Stimulated activated CD4-positive, alpha-beta T cell treated with anti-CD3 and anti-CD28 coated beads, Interleukin-15, amount 100 ng/mL, for 24 hours (primary cell): ENCODE measurements at places on chromosomes 13 and 19.

DNA sequence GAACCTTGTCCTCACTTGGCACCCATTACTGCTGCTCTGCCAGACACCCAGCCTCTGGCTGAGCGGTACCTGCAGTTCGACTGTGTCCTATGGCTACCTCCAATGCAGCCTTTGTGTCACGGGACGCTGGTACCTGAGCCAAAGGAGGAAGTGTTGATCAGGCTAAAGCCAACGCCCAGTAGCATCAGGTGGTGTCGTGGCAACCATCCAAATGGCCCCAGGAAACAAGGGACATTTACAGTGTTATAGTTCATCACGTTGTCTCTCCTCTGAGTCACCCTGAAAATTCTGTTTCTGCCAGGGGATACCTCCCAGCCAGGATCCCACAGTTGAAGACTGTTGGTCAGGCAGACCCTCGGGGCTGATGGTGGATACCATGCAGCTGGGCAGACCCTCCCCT lies 10.1 kb downstream of the RHPN2 start:
- DNase-seq = no peak

DNA sequence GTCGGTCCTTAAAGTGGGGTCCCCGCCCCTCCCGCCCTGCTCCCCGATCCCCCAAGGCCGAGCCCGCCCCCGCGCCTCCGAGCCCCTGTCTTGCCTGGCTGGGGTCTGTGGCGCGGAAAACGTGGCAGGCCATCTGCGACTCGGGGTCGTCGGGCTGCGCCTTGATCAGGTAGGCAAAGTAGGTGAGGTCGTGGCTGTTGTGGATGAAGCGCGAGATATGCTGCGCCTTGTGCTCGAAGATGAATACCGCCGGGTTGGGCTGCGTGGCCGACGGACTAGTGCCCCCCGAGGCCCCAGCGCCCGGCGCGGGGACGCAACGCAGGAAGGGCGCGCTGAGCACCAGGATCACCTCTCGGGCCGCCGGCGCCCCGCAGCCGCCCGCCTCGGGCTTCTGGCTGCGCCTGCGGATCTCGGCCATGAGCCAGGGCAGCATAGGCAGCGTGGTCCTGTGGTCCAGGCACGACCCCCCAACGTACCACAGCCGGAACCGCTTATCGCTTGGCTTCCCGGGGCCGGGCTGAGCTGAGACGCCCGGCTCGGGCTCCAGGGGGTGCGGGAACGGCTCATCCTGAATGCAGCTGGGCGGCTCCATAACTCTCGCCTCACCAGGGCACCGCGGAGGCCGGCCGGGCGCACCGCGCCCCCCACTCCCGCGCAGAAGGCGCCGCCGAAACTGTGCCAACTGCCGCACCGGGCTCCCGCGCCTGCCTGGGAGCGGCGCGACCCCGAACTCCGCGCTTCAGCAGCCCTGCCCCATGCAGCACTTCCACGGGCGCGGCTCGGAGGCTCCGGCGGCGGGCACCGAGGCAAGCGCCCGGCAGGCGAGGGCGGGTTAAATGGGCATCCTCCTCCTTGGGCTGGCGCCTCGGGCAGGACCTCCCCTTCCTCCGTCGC lies 546 bp downstream of the TBC1D4 start:
- DNase-seq = peak; percentile 26

DNA sequence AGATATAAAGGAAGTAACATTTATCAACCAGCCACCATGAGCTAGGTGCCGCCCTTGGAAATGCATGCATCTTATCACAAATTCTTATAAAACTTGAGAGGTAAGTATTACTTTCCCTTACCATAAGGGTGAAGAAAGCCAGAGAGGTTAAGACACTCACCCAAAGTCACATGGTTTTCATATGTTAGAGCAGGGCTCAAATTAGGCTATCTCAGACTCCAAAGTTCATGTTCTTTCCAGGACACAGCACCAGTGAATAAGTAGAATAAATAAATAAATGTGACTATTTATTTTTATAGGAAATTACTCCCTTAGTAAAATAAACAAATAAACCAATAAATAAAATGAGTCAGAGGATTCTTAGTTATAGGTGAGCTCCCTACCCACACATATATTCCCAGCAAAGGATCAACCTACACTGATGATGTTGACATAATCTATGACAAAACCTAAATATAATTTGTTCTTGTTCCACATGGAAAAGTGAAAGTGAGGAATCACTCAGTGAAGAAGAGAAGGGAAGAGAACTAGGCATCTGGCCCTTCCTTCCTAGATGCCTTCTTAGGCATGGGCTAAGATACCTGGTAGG lies 27.2 kb downstream of the SPRY2 start:
- no peak for DNase-seq

GRCh38 chr13:103157016-103157415 lies 90.8 kb upstream of the SLC10A2 start:
- DNase-seq = no peak

DNA sequence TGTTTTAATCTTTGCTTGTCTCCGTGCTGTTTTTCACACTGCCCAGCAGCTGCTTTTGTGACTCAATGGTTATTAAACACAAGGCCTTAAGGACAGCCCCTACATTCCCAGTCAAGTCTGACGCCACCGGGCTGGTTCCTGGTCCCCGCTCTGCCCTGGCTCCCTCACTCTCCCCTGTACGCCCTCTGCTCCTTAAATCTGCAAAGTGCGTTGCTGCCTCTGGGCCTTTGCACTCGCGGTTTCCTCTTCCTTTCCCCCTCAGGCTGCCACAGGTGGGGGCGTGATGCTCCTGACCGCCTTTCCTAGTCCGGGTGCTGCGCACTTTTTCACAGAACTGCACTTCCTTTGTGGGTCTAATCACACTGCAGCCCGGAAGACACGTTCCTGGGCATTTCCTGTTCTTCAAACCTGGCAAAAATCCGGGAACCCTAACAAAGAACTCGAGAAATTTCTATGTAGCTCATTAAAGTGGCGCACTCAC lies 25.6 kb downstream of the NOSIP start:
- peak; percentile 71 for DNase-seq
